Neuronal stem cell (in vitro differentiated cells): ENCODE measurements at places on chromosomes 3 and 15.

DNA sequence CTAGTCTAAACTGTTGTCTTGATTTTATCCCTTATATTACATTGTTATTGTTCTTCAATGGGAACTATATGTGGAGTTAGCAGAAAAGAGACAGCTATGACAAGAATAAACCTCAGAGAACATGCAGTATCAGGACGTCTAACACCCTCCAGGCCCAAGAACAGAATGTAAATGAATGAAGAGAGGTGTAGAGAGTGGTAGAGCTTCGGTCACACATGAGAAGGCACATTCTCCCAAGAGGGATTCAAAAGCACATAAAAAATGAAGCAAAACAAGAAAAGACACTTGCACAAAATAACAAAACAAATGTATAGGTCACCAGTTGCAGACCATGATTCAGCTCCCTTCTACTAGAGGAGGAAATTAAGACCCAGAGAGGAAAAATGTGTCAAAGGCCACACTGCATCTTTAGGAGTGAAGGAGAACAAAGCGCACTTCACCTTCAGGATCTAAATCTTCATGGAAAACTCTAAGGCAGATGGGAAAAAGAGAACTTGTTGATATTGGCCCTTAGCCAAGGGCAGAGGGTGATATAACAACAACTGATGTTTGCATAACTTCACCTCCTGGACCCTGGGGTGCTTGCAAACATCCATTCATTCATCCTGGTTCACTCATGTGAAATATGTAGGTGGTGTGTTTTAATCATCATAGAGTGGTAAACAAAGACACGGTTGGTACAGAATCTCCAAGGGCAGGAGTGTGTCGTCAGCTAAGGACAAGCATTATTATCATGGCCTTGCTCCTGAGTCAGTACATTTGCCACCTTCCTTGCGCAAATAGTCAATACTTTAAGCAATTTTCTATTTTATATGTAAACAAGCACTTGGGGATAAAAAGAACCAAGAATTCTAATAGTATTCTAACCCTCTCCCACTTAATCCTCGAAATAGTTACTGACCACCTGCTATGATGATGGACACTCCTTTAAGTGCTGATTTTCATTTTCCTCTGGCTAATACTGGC is 8.8 kb downstream of the NEK10 start:
- no peak overlapping the region for H3K4me3 ChIP-seq
- no peaks in the 10 kb centered on the region for H3K27me3 ChIP-seq
- peaks cover 8% of the 10 kb centered on the region for H3K4me1 ChIP-seq
- no peak overlapping the region for H3K27ac ChIP-seq
- no peak for DNase-seq
- H3K36me3 ChIP-seq = no peaks in the 10 kb centered on the region

- no peaks in the 10 kb centered on the region for H3K36me3 ChIP-seq
- H3K4me1 ChIP-seq = peaks cover 3% of the 10 kb centered on the region
- H3K27me3 ChIP-seq = no peaks in the 10 kb centered on the region
- H3K4me3 ChIP-seq = no peak overlapping the region
- H3K27ac ChIP-seq = no peak overlapping the region
- no peak for DNase-seq
Measured at GRCh38 chr3:197540961-197541377, 14.8 kb downstream of the BDH1 start.

DNA sequence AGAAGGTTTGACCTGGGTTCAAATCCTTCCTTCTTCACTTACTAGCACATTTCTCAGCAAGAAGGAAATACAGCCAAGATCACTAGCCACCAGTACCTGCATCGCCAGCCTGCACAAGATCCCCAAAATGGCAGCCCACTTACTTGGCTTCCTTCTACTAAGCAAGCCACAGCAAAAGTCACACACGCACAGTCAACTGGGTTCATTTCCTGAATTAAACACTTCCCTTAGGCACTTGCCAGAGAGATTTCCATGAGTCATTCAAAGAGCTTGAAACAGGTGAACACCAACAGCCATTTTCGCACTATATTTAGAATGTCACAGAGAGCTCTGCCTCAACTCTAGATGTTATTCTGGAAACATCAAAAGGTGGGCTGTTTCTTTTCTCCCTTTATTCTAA is 42.6 kb downstream of the MGLL start:
- H3K4me1 ChIP-seq = no peaks in the 10 kb centered on the region
- H3K27ac ChIP-seq = no peak overlapping the region
- H3K36me3 ChIP-seq = no peaks in the 10 kb centered on the region

DNA sequence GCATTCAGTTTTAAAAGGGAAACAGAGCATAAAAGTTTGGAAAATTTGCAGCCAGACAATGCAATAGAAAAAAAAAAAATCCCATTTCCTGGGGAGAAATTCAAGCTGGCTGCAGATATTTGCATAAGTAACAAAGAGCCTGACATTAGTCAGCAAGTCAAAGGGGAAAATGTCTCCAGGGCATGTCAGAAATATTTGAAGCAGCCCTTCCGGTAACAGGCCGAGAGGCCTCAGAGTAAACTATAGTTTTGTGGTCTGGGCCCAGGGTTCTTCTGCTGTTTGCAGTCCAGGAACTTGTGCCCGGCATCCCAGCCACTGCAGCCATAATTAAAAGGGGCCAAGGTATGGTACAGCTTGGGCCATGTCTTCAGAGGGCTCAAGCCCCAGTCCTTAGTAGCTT is 411.6 kb upstream of the BCHE start:
- H3K4me3 ChIP-seq = no peak overlapping the region
- peaks cover 2% of the 10 kb centered on the region for H3K4me1 ChIP-seq
- no peak overlapping the region for H3K27ac ChIP-seq

DNA sequence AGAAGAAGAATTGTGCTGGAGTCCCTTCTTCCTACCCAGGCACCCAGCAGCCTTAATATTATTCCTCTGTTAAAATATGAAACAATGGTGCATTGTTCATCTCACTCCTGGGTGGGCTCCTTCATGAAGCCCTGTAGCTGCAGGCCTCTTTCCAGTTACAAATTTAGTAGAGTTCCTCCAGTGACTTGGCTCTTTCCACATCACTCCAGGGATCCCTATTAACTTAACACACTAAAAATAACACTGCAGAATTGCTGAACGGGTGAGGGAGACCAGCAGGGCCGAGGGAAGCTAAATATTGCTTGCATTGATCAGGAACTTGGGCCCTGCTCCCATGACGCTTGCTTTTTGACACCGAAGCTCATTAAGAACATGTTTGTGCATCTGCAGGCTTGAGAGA is 142.3 kb downstream of the PDCD6IP start:
- no peak overlapping the region for H3K4me3 ChIP-seq
- no peak for DNase-seq
- H3K27me3 ChIP-seq = no peaks in the 10 kb centered on the region
- H3K4me1 ChIP-seq = no peaks in the 10 kb centered on the region
- no peak overlapping the region for H3K27ac ChIP-seq

GRCh38 chr3:54171951-54172350 is 49.6 kb downstream of the CACNA2D3 start:
- H3K36me3 ChIP-seq = no peaks in the 10 kb centered on the region
- no peak overlapping the region for H3K27ac ChIP-seq
- H3K4me3 ChIP-seq = no peak overlapping the region
- no peaks in the 10 kb centered on the region for H3K4me1 ChIP-seq
- no peak for DNase-seq
- no peaks in the 10 kb centered on the region for H3K27me3 ChIP-seq

- H3K27me3 ChIP-seq = no peaks in the 10 kb centered on the region
- H3K4me1 ChIP-seq = peaks cover 18% of the 10 kb centered on the region
- no peak overlapping the region for H3K4me3 ChIP-seq
- no peak for DNase-seq
- H3K36me3 ChIP-seq = no peaks in the 10 kb centered on the region
- H3K27ac ChIP-seq = peak overlapping the region; percentile 16
Measured at GRCh38 chr3:53804697-53805462, 41.3 kb downstream of the CHDH start.

DNA sequence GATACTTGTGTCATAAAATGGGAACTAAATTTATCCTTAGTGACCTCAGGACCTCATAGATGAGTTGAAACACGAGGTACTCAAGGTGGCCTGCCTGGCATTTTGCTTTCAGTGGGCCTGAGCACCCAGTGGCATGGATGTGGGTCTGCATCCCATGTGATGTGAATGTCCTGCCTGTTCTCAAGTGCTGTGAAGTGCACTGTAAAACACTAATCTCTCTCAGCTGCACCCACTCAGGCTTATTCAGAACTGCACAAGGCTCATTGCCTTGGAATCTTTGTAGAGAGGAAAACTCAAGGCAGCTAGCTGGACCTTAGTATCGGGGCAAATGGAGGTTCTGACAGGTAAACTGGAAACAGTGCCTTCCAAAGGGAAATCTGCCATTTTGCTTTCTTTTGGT is 767.0 kb downstream of the TUSC7 start:
- no peaks in the 10 kb centered on the region for H3K27me3 ChIP-seq
- no peak for DNase-seq
- no peak overlapping the region for H3K4me3 ChIP-seq
- no peaks in the 10 kb centered on the region for H3K36me3 ChIP-seq
- peaks cover 11% of the 10 kb centered on the region for H3K4me1 ChIP-seq

- no peaks in the 10 kb centered on the region for H3K27me3 ChIP-seq
- no peak for DNase-seq
- H3K4me1 ChIP-seq = no peaks in the 10 kb centered on the region
Measured at GRCh38 chr3:31197941-31198340, 303.5 kb upstream of the GADL1 start.

DNA sequence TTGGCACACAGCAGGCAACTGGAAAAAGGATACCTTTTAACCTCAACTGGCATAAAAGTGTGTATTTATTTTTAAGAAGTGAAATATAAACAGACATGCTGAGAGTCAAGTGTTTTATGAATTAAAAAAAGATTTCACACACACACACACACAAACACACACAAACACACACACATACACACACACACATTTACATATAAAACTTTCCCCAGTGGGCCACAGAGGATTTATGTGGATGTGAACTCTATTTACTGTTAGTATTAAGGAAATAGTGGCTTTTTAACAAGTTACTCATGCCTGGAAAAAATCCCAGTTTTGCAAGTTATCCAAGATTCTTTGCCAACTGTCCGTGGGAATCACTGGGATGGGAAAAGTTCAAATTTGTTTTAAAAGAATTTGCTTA is 725.9 kb upstream of the NR2F2 start:
- no peaks in the 10 kb centered on the region for H3K36me3 ChIP-seq
- peaks cover 7% of the 10 kb centered on the region for H3K4me1 ChIP-seq
- no peaks in the 10 kb centered on the region for H3K27me3 ChIP-seq
- H3K27ac ChIP-seq = no peak overlapping the region
- DNase-seq = no peak

- H3K4me1 ChIP-seq = no peaks in the 10 kb centered on the region
- H3K4me3 ChIP-seq = no peak overlapping the region
- H3K36me3 ChIP-seq = no peaks in the 10 kb centered on the region
- H3K27ac ChIP-seq = no peak overlapping the region
- H3K27me3 ChIP-seq = no peaks in the 10 kb centered on the region
- DNase-seq = no peak
Measured at GRCh38 chr3:111392894-111393398, 149.1 kb upstream of the CD96 start.

GRCh38 chr3:117045143-117045542 is 335.6 kb downstream of the TUSC7 start:
- no peaks in the 10 kb centered on the region for H3K27me3 ChIP-seq
- H3K36me3 ChIP-seq = no peaks in the 10 kb centered on the region
- no peak overlapping the region for H3K27ac ChIP-seq
- no peak overlapping the region for H3K4me3 ChIP-seq
- H3K4me1 ChIP-seq = peaks cover 4% of the 10 kb centered on the region
- no peak for DNase-seq

GRCh38 chr3:178099862-178100261 is 436.4 kb upstream of the KCNMB2 start:
- H3K4me1 ChIP-seq = peaks cover 16% of the 10 kb centered on the region
- H3K27me3 ChIP-seq = no peaks in the 10 kb centered on the region
- no peak overlapping the region for H3K4me3 ChIP-seq
- no peak overlapping the region for H3K27ac ChIP-seq
- DNase-seq = no peak

- no peaks in the 10 kb centered on the region for H3K27me3 ChIP-seq
- no peak for DNase-seq
- no peak overlapping the region for H3K4me3 ChIP-seq
Measured at GRCh38 chr3:3105815-3106214, 4.4 kb downstream of the IL5RA start.

GRCh38 chr15:66786222-66786621 is 84.2 kb downstream of the SMAD6 start:
- no peak overlapping the region for H3K27ac ChIP-seq
- DNase-seq = no peak
- no peaks in the 10 kb centered on the region for H3K36me3 ChIP-seq
- peaks cover 3% of the 10 kb centered on the region for H3K4me1 ChIP-seq

DNA sequence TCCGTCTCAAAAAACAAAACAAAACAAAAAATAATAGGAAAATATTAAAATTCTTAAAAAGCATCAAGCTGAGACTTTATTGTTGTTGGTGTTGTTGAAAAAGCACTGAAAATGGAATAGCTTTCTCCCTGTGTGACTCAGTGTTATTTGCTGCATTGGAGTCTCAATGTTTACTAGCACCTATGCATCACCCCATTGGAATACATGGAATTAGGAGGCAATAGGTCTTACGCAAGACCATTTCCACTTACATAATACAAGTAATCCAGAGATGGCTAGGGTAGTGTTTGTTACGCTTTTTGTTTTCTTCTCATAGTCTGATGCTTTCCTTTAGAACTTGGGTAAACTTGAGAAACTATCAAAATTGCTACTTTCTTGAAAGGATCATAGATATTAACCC is 15.2 kb downstream of the GXYLT2 start:
- H3K4me3 ChIP-seq = no peak overlapping the region
- H3K27me3 ChIP-seq = no peaks in the 10 kb centered on the region
- no peak for DNase-seq
- H3K4me1 ChIP-seq = peaks cover 3% of the 10 kb centered on the region
- H3K36me3 ChIP-seq = no peaks in the 10 kb centered on the region
- H3K27ac ChIP-seq = no peak overlapping the region

DNA sequence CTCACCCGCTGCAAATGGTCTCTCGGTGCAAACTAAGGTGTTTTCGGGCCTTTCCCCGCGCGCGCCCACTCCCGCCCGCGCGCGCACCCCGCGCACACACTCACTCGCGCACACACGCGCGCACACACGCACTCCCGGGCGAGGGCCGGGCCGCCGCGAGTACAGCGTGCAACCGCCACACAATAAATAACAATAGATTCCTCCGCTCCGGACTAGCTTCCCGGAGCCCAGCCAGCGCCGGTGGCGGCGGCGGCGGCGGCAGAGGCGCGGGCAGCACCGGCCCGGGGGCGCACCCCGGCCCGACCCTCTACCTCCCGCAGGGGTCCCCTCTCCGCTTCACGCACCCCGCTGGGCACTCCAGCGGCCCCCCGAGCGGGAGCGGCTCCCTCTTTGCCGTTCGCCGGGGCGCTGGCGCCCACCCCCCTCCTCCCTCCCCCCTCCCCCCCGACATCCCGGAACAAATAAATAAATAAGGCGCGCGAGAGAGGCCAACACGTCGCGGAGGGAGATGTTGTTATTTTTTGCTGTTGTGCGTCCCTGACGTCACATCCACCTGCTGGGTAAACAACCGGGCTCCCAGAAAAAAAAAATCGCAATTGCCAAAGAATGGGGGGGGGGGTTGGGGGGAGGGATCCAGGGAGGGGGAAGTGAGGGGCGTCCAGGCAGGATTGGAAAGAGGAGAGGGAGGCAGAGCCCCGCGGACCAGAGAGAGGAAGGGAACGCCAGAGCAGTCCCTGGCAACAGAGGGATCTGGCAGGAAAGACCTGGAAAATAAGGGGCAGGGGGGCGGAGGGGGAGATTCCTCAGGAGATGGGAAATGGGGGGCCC is at the start of gene FOXP1:
TSS of gene FOXP1 (minus strand) at position 163 of the 828 bp plus-strand sequence. CDS start 385,347 bp downstream, outside the sequence.
- H3K27me3 ChIP-seq = no peaks in the 10 kb centered on the region
- peak within 1 kb of the TSS; percentile 90 for H3K27ac ChIP-seq
- DNase-seq = peak; percentile 89
- peak within 1 kb of the TSS; percentile 92 for H3K4me3 ChIP-seq

- no peaks in the 10 kb centered on the region for H3K27me3 ChIP-seq
- H3K36me3 ChIP-seq = no peaks in the 10 kb centered on the region
- no peak overlapping the region for H3K27ac ChIP-seq
- H3K4me3 ChIP-seq = no peak overlapping the region
- DNase-seq = no peak
Measured at GRCh38 chr15:64009798-64010261, 36.5 kb downstream of the DAPK2 start.
